Islet precursor cell (in vitro differentiated cells): ENCODE measurements at places on chromosomes 4 and X.

GRCh38 chrX:368811-369562, 17.7 kb downstream of the PPP2R3B start:
- DNase-seq: no peak

- DNase-seq: no peak
Measured at GRCh38 chrX:41303013-41303412, 30.9 kb upstream of the DDX3X start.

- DNase-seq: no peak
Measured at GRCh38 chr4:85459736-85460135, 15.2 kb upstream of the ARHGAP24 start.

DNA sequence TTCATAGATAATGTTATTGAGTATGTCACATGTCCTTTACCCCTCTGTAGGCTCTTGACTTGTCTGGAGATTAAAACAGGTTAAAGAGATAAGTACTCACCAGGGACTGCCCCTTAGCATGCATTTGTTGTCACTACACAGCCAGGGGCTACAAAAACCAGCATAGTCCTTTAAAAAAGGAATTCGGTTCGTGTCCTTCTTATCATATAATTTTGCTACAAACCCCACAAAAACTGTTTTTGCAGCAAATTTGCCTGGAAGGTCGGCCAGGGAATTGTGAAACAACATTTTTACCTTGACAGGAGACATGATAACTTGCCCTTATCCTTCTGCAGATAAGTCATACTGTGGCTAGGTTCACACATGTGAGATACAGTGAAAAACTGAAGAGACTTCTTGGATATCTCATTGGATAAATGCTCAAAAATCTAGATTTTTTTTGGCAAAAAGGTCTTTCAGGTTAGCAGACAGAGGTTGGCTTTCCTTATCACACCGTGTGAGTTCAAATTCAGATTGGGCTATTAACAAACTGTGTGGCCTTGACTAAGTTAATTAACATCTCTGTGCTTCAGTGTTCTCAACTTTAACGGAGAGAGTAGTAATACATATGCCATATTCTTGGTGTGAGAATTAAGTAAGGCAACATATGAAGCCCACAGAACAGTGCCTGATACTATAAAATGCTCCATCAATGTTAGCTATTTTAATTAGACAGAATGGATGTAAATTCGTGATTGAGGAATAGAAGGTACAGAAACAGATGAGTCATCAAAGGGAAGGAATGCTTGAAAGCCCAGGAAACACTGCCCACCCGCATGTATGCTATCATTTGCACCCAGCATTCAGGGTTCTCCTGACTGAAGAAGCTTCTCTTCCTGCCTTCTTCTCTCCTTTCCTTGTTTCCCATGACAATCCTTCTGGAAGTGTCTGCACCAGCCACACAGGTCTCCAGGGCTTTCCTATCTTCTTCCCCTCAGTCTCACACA, 30.0 kb downstream of the FAM9C start:
- no peak for DNase-seq

DNA sequence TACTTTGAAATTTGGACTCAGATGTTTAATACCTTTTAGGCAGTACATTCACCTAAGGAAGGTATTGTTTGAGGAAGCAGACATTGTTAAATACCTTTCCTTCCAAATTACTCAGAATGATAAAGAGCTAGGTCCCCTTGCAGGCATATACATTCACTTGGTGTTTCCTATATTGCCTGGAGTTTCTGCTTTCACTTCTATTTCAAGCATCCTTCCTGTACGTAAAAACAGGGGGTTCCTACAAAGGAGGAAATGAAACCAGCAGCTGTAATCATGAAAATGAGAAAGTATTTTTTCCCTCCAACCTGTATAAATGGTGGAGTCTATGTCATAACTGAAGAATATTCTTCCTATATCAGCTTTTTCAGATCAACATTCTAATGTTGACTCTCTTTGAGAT, 90.4 kb upstream of the RASGEF1B start:
- DNase-seq: no peak

DNA sequence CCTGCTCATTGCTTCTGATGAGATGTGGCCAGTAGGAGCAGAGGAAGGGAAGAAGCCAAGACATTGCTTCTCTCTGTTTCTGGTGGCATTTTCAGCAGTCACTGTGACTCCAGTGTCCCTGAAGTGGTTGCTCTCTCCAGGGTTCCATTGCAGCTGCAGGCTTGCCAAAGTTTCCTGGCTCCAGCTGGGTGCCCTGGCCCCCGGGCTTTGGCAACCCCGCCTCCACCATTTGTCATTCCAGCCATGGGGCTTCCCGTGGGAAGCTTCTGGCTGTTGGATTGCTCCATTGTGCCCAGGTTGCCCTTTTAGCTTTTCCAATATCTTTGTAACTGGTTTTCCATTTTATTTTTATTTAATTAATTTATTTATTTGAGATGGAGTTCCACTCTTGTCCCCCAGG, 12.7 kb downstream of the FGFBP1 start:
- no peak for DNase-seq

GRCh38 chrX:70422851-70423341, at the start of gene GDPD2:
TSS of gene GDPD2 (plus strand) at chrX:70423314. CDS start at chrX:70424985, 1,671 bp downstream.
- peak; percentile 81 for DNase-seq

- DNase-seq: no peak
Measured at GRCh38 chrX:133685822-133686221, 270.5 kb upstream of the GPC4 start.

DNA sequence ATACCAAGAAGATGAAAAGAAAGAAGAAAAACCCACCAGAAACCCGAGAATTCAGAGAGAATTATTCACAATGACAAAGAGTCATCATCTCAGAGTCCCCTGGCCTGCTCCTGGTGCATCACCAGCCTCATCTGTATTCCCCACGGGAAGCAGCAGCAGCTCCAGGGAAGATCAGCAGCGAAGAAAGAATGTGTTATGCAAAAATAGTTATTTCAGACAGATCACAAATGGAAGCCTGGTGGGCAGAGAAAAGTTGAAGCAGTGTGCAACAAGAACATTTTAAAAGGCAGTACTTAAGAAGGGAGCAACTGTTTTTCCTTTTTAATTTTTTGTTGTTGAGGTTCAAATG, 189.2 kb downstream of the PPP3CA start:
- DNase-seq: peak; percentile 63

GRCh38 chr4:47145630-47146029, 114.3 kb downstream of the GABRB1 start:
- no peak for DNase-seq

DNA sequence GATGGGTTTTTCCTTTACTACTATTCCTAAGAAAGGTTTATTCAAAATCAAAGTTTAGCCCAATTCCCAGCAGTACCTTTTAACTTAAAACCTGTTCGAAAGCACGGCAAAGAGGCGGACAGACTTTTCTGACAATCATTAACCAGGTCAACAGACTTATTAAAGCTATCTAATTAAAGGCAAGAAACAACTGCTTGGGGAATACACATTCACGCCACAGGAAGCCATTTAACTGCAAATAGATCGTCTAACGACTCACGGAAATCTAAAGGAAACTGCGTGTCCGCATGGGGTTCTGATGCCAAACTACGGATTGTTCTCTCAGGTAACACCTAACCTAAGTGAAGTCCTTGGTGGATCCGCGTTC, 663 bp upstream of the USP53 start:
- DNase-seq: no peak

GRCh38 chr4:154126276-154126675, 337.4 kb upstream of the SFRP2 start:
- DNase-seq: no peak

- DNase-seq: no peak
Measured at GRCh38 chrX:13732246-13733067, 2.0 kb downstream of the TRAPPC2 start.

DNA sequence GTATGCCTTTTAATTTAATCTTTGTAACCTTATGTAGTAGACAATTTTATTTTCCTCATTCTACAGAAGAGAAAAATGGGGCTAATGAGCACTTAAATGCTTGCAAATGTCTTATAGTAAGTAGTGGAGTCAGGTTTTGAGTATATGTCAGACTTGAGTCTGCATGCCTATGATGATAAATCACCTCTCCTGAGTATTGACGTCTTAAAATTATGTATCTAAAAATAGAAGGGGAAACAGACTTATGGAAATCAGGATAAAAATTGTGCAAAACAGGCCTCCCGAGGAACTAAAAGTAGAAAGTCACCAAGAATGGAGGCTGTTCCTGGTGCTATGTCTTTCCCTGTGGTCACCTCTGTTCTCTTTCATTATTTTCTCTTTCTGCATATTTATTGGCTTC, 92.7 kb downstream of the STIM2 start:
- DNase-seq: no peak

GRCh38 chr4:71027611-71028010, 34.2 kb downstream of the DCK start:
- no peak for DNase-seq

DNA sequence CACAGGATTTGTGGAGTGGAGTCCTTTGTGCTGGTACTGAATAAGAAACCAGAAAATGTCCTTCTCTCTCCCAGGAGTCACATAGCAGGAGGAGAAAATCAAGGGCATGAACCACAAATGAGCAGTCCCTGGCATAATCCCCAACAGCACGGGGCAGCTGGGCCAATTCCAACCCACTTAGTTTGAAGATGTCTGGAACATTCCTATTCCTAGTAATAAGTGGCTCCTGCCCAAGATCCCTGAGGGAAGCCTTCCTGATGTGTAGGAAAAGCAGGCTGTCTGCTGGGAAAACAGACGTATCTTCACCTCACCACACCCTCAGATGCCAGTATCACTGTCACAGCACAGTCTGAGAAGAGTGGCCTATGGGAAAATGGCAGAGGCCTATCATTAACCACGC, 182.8 kb upstream of the MAP3K15 start:
- no peak for DNase-seq

DNA sequence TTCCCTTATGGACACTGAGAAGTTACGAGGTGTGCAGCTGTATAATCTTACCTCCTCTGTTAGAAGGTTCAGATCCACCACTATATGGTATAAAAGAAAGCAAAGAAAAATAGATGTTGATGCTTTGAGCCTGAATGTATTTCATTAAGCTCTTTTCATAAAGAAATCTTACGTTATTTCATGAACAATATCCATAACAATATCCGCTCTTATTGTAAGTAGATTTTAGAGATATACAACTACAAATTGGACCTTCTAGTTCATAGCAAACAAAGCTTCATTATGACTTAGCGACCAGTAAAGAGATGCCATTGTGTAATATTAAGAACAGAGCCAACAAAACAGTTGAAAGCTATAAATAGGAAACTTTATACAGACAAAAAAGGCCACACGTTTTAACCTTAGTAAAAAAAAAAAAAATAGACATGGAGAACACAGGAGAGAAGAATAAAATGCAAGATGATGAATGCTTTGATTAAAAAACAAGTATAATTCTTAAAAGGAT, 203.6 kb downstream of the PDGFC start:
- DNase-seq: no peak

GRCh38 chrX:47068214-47068613, 10.0 kb upstream of the RGN start:
- no peak for DNase-seq

GRCh38 chrX:154333837-154334271, 38.3 kb downstream of the TKTL1 start:
- DNase-seq: no peak

- DNase-seq: no peak
Measured at GRCh38 chrX:31323658-31324057, 251.8 kb upstream of the FTHL17 start.

GRCh38 chr4:138562544-138562991, 320.4 kb upstream of the SLC7A11 start:
- no peak for DNase-seq

- no peak for DNase-seq
Measured at GRCh38 chr4:121187206-121187605, 23.1 kb upstream of the TNIP3 start.

DNA sequence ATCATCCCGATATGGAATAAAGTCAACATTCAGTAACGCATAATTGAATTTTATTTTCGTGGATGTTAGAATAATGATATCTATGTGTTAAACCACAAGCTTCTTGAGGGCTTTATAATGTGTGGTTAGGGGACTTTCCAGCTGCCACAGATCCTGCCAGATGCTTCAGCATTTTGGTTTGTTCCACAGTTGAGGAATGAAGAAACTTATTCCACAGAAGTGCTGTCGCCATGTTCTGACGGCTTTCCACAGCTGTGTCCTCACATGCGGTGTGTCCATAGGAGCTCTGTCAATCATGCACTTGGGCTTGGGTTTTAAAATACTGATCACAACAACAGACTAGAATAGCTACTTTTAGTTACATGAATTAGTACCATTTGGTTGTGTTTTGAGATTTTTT, 411.9 kb downstream of the TRIML1 start:
- no peak for DNase-seq

DNA sequence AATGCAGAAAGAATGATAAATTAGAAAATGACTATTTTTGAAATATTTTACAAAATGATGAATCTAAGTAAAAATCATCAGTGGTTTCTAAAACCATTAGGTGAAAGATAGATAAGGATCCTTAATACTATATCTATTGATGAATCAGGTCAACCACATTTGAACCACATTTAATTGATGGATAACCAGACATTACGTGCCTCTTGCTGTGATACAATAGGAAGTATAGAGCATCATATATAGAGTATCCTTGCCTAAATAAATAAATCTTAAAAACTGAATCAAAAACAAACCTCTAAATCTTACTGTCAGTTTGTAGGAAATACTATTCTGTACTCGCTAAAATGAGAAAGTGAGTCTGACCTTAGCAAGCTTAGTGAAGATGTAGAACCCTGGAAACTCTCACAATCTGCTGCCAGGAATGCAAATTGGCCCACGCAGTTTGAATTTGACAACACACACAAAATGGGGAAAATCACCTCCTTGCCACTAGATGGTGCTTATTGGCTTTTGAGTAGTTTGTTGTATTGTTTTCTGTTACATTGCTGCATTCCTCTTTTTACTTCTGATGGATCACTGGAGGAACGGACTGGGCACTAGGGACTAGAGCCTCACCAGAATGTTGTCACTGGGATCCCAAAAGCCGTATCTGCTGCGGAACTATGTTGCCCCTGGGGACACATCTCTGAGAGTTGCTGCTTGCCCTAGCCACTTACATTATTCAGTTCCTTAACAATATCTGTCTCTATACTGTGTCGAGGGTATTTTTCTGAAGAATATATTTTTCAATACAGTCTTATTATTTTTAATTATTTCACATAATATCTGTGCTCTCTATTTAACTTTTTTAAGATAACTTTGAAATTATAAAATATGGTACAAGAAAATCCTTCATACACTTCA, 25.4 kb upstream of the SLAIN2 start:
- peak; percentile 65 for DNase-seq

DNA sequence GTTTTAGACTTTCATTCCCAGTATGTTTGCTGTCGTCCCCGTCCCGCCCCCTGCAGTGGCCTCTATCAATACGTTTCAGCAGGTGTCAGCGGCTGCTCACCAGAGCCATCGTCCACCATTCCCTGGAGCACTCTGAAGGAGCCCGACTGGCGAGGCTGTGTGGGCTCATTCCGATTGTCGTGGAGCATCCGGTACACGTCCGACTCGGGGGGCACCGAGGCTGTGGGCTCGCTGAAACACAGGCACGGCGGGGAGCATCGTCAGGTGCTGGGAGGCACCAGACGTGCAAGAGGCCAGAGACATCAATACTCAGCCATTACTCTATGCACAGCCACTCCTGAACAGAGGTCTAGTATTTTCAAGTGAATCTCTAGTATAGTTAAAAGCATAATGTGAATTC, 28.9 kb downstream of the PDLIM3 start:
- DNase-seq: no peak

- no peak for DNase-seq
Measured at GRCh38 chr4:116847616-116848015, 237.8 kb downstream of the TRAM1L1 start.
